MG63 (cell line): ENCODE measurements at places on chromosomes 6 and 20.
A peak's percentile ranks its signal among the peaks of the same experiment; 100 is the strongest.

GRCh38 chr20:44761423-44761822 lies 15.8 kb downstream of the KCNK15 start:
- DNase-seq = peak; percentile 29

- no peak for DNase-seq
Measured at GRCh38 chr6:52984247-52984646, 10.8 kb downstream of the GSTA4 start.

DNA sequence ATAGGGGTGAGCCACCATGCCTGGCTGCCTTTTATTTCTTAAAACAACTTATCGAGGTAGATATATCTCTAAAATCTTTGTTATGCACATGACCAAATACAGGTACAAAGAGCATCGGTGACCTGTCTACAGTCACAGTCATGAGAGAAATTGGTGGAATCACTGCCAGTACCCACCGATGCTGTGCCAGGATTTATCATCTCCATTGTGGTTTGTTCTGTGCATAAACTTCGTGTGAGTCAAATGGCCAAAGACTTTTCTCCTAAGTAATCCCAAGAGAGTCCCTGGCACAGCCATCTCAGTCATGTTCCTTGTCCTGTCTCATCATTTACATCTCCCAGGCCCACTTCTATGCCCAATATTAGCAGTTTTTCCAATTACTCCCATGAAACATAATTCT lies 9.0 kb downstream of the GSTA3 start:
- peak; percentile 4 for DNase-seq

DNA sequence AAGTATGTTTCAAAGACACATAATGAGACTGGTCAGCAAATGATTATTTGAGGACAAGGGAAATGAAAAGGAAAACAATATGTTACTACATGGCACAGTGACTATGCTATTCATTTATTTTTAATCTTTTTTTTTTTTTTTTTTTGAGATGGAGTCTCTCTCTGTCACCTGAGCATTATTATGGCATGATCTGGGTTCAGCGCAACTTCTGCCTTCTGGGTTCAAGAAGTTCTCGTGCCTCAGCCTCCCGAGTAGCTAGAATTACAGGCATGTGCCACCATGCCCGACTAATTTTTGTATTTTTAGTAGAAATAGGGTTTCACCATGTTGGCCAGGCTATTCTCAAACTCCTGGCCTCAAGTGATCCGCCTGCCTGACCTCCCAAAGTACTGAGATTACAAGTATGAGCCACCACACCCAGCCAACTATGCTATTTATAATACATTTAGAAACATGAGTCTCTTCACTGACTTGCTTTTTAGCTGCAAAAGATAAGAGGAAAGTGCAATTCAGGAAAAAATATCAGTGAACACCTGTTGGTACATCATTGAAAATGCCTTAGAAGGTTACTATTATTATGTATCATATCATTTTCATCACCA lies 3.4 kb downstream of the CALHM4 start:
- no peak for DNase-seq

DNA sequence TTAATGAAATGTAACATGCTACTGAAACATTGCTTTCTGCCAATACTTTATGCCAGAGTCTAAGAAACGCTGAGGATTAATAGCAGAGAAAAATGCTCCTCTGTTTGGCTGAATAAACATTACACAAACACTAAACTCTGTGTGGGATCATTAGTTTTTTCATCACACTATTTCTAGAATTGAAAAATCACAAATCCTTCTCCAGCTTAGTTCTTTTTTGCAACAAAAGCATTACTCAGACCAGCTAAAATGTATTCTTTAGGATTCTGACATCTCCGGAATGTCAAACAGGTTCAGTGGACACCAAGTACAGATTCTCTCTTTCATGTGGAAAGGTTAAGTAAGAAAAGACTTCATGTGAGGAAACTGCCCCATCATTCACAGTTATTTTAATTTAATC lies 226.9 kb downstream of the SIM1 start:
- DNase-seq = no peak

GRCh38 chr6:7000825-7001777 lies 106.7 kb upstream of the RREB1 start:
- no peak for DNase-seq

DNA sequence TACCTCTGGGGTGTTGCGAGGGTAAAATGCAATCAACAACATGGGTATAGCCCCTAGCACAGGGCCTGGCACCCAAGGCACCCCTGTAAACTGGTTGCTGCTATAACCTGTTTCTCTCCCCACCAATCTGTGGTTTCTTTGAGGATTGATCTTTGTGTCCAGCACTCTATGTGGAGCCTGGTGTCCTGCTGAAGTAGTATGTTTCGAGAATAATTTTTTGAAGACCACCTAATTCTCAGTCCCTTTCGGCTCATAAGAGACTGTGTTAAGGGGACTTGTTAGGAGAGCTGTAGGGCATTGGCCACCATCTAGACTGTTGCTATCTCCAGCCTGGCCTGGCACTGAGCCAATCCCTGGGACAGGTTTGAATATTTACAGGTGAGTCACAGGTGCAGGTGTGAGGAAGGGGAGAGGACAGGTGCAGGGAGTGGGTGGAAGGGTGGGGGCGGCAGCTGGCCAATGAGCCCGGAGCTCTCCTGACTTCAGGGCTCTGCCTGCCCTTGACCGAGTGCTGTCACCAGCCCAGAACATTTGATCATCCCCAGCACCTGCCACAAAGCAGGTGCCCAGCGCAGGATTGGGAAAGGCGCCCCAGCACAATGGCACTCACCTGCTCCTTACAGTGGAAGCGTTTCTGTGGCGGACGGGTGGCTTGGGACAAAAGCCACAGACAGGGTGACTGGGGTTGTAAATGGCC lies 8.1 kb upstream of the C20orf144 start:
- DNase-seq = no peak

DNA sequence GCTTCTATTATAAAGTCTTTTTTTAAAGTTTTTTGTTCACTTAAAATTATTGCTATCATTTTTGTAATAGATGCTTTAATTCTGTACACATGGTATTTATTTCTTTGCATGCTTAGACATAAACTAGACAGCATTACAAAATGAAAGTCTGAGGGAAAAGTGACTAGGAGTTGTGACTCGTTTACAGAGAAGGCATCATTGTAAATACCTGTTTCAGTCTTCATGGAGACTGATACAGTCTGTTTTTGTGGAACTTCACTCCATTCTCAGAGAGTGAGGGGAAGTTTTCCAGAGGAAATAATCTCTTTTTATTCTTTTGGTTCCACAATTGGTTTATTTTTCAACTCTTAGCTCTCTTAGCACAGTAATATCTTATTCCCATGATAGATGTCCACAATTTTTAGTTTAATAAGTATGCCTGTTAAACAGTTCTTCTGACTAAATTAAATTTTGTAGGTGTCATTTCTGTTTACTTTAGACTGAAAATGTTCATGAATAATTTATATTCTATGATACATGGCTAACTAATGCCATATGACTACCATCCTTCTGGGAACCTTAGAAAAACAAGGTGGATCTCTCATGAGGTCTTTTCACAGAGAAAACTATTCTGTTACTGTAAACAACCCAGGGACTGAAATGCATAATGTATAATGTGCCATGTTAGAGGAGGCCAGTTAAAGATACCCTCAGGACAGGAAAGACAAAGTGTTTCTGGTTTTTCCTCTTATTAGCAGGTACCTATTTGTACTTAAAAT lies 69.2 kb downstream of the MYO6 start:
- no peak for DNase-seq

DNA sequence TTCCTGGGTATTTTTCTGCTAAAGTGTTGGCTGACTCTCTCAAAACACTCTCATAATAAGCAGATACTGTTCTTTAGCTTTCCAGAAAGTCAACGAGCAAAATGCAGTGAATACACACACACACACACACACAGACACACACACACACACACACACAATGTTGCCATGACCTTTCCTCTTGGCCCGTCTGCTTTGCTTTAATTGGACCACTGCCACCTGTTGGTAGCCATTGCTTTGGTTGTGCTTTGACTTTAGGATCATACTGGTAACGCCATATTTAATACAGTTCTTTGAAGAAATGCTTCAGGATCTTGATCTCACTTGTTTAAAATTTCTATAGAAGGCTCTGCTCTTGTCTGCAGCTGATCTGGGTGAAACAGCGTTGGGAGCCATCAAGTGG lies 4.4 kb downstream of the FIG4 start:
- no peak for DNase-seq
